ENCODE measurements at places on chromosomes 7 and 10. TPM values are rescaled to one million over a fixed set of nuclear protein-coding genes. Genes with fewer than 3 reads are reported as not detected.

GRCh38 chr7:101108961-101109360 lies 17.9 kb upstream of the SERPINE1 start:
- no peak overlapping the region for H3K27ac ChIP-seq
- no peak overlapping the region for H3K4me3 ChIP-seq
- H3K27me3 ChIP-seq: no peaks in the 10 kb centered on the region
- no peak for DNase-seq
- no peaks in the 10 kb centered on the region for H3K36me3 ChIP-seq

GRCh38 chr10:20157314-20157713 lies 341.1 kb downstream of the PLXDC2 start:
- no peak for DNase-seq
- no peaks in the 10 kb centered on the region for H3K4me1 ChIP-seq
- H3K4me3 ChIP-seq: no peak overlapping the region
- H3K36me3 ChIP-seq: no peaks in the 10 kb centered on the region
- no peak overlapping the region for H3K27ac ChIP-seq

DNA sequence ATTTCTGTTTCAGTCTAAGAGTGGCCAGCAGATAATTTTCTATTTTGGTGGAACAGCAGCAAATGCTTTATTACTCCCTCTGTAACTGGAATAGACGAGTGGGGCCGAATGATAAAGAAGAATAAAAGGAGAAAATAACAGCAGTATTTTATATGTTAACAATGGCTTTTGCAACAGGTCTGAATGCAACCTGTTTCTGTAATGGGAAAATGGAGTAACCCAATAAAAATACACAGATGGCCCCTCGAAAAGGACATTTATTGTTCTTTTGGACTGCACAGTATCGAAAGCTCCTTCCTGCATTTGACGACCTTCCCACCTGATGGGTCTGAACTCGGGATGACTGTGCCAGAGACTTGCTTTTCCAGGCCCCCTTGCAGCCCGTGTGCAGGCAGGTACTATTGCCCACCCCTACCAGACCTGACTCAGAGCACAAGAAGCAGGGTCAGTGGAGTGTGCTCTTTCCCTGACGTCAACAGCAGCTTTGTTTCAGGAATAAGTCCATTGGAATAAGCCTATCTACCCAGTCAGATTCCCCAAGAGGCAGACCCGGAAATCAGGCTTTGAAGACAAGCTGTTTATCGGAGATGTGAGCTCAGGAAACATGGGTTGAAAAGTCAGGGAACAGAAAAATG lies 306.5 kb upstream of the NEBL start:
- H3K4me1 ChIP-seq: no peaks in the 10 kb centered on the region
- no peaks in the 10 kb centered on the region for H3K36me3 ChIP-seq
- DNase-seq: no peak
- no peak overlapping the region for H3K27ac ChIP-seq

- DNase-seq: no peak
- peaks cover 36% of the 10 kb centered on the region for H3K4me1 ChIP-seq
- H3K36me3 ChIP-seq: no peaks in the 10 kb centered on the region
- H3K27ac ChIP-seq: no peak overlapping the region
These were observed 67.6 kb downstream of the CDK6 start for GRCh38 chr7:92768501-92769393.

GRCh38 chr7:103134836-103135554 lies 13.9 kb downstream of the NAPEPLD start:
- H3K4me1 ChIP-seq: no peaks in the 10 kb centered on the region
- H3K27ac ChIP-seq: no peak overlapping the region
- no peaks in the 10 kb centered on the region for H3K27me3 ChIP-seq
- DNase-seq: no peak

DNA sequence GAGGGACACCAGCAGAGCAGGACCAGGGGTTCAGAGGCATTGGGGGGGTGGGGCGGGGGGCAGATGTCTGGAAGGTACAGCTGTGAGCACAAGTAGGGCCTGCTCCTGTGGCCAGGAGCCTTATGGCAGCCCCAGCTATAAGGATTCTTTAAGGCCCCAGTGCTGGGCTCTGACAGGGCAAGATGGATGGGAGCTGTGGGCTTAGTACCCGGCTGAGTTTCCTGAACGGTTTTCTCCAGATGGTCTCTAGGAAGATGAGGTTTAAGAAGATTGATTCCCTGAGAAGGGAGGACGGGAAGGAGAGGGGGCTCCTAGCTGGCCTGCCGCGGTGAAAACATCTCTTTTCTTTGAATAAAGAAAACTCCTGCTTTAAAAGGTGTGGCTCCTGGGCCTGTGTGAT lies 30.1 kb upstream of the COMTD1 start:
- H3K27me3 ChIP-seq: peaks cover 2% of the 10 kb centered on the region
- H3K36me3 ChIP-seq: no peaks in the 10 kb centered on the region
- no peak overlapping the region for H3K27ac ChIP-seq
- H3K4me1 ChIP-seq: no peaks in the 10 kb centered on the region
- no peak for DNase-seq

The GRID1 gene
- 0.33 TPM for total RNA-seq

The GPRIN2 gene
- total RNA-seq: not detected

All from fibroblast of lung (primary cell).